ENCODE measurements at places on chromosomes 7 and 10. TPM values are rescaled to one million over a fixed set of nuclear protein-coding genes. Genes with fewer than 3 reads are reported as not detected.

The CDHR1 gene
- total RNA-seq, result under 0.01 TPM

The OR9A2 gene
- total RNA-seq, result not detected

The FEZF1 gene
- not detected for total RNA-seq

The CUZD1 gene
- total RNA-seq, result 0.32 TPM

The FAS gene
- total RNA-seq, result 76.9 TPM

The SLC26A4 gene
- 0.24 TPM for total RNA-seq

The NPSR1 gene
- total RNA-seq, result not detected

The PTN gene
- total RNA-seq, result 14.8 TPM

The STEAP2 gene
- 50.0 TPM for total RNA-seq

The OR2A42 gene
- under 0.01 TPM for total RNA-seq

The C7orf57 gene
- total RNA-seq, result 0.24 TPM

The EVX1 gene
- total RNA-seq, result not detected

The TBRG4 gene
- 56.5 TPM for total RNA-seq

The MALRD1 gene
- 3.7 TPM for total RNA-seq

The TMEM270 gene
- not detected for total RNA-seq

The THSD7A gene
- 0.49 TPM for total RNA-seq

The GIMAP5 gene
- under 0.01 TPM for total RNA-seq

The ANKRD2 gene
- total RNA-seq, result 0.32 TPM

The SYT15B gene
- not detected for total RNA-seq

The CFAP58 gene
- total RNA-seq, result 0.49 TPM

The UPK3B gene
- 0.81 TPM for total RNA-seq

The GLI3 gene
- 29.3 TPM for total RNA-seq

The NOLC1 gene
- total RNA-seq, result 28.2 TPM

The MYOZ1 gene
- 0.12 TPM for total RNA-seq

The MYH16 gene
- total RNA-seq, result not detected

The FAM20C gene
- 70.4 TPM for total RNA-seq

The SUMF2 gene
- 218 TPM for total RNA-seq

The ST8SIA6 gene
- not detected for total RNA-seq

The SHH gene
- not detected for total RNA-seq

The LIPM gene
- not detected for total RNA-seq

The NPTX2 gene
- total RNA-seq, result 9.6 TPM

Data from hair follicle dermal papilla cell (primary cell).